ENCODE measurements at places on chromosomes 2 and 18. TPM values are rescaled to one million over a fixed set of nuclear protein-coding genes. Genes with fewer than 3 reads are reported as not detected.

The NT5C1B gene
- total RNA-seq: not detected

The ASB18 gene
- not detected for total RNA-seq

The RFX8 gene
- not detected for total RNA-seq

The ADGRF3 gene
- not detected for total RNA-seq

The ZNF513 gene
- total RNA-seq: 13.4 TPM

The HDLBP gene
- 271 TPM for total RNA-seq

The ACTR1B gene
- total RNA-seq: 44.8 TPM

The POTEC gene
- total RNA-seq: not detected

The C2orf76 gene
- total RNA-seq: 11.2 TPM

The ABCG8 gene
- not detected for total RNA-seq

The ARHGAP28 gene
- 0.05 TPM for total RNA-seq

The FEZ2 gene
- 49.0 TPM for total RNA-seq

The GAREM2 gene
- total RNA-seq: 7.0 TPM

The MAL gene
- total RNA-seq: not detected

The HAAO gene
- not detected for total RNA-seq

The CABLES1 gene
- total RNA-seq: 14.0 TPM

The INHBB gene
- 17.6 TPM for total RNA-seq

The ACTG2 gene
- total RNA-seq: 0.17 TPM

The UGT1A4 gene
- total RNA-seq: 0.05 TPM

The C1QL2 gene
- total RNA-seq: 0.09 TPM

The LINC00305 gene
- not detected for total RNA-seq

The ACADL gene
- 0.09 TPM for total RNA-seq

The CPO gene
- not detected for total RNA-seq

The PAIP2B gene
- 0.23 TPM for total RNA-seq

The GTF2A1L gene
- not detected for total RNA-seq

The RSAD2 gene
- total RNA-seq: 0.19 TPM

The PPIL3 gene
- total RNA-seq: 24.3 TPM

The CD226 gene
- total RNA-seq: not detected

The RUFY4 gene
- not detected for total RNA-seq

The CEP68 gene
- total RNA-seq: 10.2 TPM

The SERPINB10 gene
- total RNA-seq: not detected

The MATN3 gene
- total RNA-seq: 13.7 TPM

The CRYBA2 gene
- total RNA-seq: not detected

The LOXL3 gene
- 0.23 TPM for total RNA-seq

The CRACDL gene
- total RNA-seq: 0.32 TPM

The LRATD1 gene
- total RNA-seq: not detected

The SPC25 gene
- total RNA-seq: 9.7 TPM

The TEX51 gene
- total RNA-seq: not detected

The PRSS56 gene
- total RNA-seq: 0.27 TPM

The KATNAL2 gene
- total RNA-seq: 1.3 TPM

The FEV gene
- total RNA-seq: not detected

The NAT8 gene
- not detected for total RNA-seq

The TAF4B gene
- 5.6 TPM for total RNA-seq

The DNER gene
- 7.0 TPM for total RNA-seq

The PARD6G gene
- total RNA-seq: 3.4 TPM

The COLEC12 gene
- total RNA-seq: not detected
